ENCODE measurements at places on chromosomes 6 and 20.
A peak's percentile ranks its signal among the peaks of the same experiment; 100 is the strongest.

DNA sequence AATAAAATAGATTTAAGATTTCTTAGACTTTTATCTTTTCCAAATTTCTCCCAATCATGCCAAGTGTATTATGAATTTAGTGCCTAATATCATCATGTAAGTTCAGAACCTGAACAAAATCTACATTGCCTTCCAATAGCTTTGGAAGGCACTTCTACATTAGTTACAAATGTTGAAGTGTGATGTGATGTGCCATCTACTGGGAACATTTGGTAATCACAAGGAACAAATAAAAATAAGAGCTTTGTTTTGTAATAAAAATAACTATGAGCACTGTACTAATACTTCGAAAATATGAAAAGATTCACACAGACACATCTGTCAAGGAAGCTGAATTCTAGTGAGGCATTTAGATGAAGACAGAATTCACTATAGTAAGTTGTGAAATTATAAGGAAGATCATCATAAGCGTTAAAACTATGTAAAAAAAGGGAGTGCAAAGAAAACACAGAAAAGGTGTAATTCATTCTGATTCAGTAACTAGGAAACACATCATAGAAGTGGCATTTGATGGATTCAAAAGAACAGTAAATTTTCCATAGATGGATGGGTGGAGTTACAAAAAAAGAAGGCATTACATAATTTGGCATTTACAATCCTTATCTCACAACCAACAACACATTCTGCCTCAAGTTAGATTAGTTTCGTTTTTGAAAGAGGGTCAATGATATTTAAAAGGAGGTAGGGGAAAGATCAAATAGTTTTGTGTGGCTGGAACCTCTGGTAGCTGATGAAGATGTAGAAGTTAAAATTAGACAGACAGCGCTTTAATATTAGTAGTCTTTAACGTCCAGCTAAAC lies 161.0 kb downstream of the ASCC3 start:
- DNase-seq, result peak; percentile 48

DNA sequence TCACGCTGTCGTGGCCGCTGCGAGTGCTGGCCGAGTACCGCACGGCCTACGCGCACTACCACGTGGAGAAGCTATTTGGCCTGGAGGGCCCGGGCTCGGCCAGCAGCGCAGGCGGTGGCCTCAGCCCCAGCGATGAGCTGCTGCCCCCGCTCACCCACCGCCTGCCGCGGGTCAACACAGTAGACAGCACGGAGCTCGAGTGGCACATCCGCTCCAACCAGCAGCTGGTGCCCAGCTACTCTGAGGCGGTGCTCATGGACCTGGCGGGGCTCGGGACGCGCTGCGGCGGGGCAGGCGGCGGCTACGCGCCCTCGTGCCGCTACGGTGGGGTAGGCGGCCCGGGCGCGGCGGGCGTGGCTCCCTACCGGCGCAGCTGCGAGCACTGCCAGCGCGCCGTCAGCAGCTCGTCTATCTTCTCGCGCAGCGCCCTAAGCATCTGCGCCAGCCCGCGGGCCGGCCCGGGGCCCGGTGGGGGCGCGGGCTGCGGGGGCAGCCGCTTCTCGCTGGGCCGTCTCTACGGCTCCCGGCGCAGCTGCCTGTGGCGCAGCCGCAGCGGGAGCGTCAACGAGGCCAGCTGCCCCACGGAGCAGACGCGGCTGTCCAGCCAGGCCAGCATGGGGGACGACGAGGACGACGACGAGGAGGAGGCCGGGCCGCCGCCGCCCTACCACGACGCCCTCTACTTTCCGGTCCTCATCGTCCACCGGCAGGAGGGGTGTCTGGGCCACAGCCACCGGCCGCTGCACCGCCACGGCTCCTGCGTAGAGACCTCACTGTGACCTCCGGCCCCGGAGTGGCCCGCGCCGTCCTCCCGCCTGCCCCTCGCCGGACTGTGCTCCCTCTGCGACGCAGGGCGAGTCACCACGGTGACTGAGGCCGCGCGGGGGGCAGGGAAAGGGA lies 5.7 kb downstream of the TMEM151B start:
- DNase-seq, result no peak

GRCh38 chr20:1334761-1335160 lies 5.8 kb upstream of the SDCBP2 start:
- no peak for DNase-seq

- no peak for DNase-seq
These were observed 626.1 kb upstream of the ID4 start for GRCh38 chr6:19210849-19211590.

All from EH (cell line).